Testis (tissue), 5 donors: ENCODE measurements at places on chromosomes 12 and 14. TPM values are rescaled to one million over a fixed set of nuclear protein-coding genes. Genes with fewer than 3 reads are reported as not detected.

- no peak for DNase-seq
- no peak overlapping the region for H3K4me3 ChIP-seq
- H3K27ac ChIP-seq, result no peak overlapping the region
- no peaks in the 10 kb centered on the region for H3K27me3 ChIP-seq
Measured at GRCh38 chr12:124452576-124453331, 114.7 kb downstream of the NCOR2 start.

DNA sequence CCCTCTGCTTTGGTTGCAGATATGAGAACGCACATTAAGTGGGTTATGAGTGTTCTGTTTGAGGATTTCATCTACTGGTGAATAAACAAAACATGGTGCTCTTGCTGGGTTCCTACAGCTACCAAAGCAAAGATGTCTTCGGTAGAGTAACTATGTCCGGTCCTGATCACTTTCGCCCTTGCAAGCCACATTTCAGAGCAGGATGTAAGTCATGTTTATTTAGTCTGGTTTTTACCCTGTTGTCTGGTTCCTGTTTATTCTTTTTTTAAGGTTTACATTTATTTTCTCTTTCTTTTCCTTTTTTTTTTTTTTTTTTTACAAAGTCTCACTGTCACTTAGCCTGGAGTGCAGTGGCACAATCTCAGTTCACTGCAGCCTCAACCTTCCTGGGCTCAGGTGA lies 99.2 kb downstream of the VEZT start:
- no peak overlapping the region for H3K4me3 ChIP-seq
- no peaks in the 10 kb centered on the region for H3K36me3 ChIP-seq
- peaks cover 10% of the 10 kb centered on the region for H3K4me1 ChIP-seq
- no peak for DNase-seq
- no peaks in the 10 kb centered on the region for H3K27me3 ChIP-seq

DNA sequence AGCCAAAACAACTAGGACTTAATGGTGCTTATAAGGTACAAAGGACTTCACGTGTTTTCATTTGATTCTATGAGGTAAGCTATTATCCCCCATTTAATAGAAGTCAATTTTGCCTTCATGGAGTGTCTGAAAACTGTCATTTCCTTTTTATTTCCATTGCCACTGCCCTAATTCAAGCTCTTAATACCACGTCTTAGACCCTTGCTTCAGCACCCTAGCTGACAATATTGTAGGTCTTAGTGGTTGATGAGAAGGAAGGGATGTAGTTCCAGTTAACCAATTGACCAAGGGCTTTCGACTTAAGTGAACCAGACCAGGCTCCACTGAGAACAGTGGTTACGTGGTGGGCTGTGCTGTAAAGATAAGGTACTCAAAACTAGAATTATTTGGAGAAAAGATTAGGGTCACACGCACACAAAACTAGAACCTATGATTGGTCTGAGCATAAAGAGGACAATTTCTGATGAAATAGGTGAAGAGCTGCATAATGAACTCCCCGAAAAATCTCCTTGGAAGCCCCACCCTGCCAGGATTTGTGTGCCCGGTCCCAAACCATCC lies 9.6 kb upstream of the ASIC1 start:
- peaks cover 5% of the 10 kb centered on the region for H3K4me1 ChIP-seq
- no peak overlapping the region for H3K4me3 ChIP-seq
- no peak for DNase-seq

DNA sequence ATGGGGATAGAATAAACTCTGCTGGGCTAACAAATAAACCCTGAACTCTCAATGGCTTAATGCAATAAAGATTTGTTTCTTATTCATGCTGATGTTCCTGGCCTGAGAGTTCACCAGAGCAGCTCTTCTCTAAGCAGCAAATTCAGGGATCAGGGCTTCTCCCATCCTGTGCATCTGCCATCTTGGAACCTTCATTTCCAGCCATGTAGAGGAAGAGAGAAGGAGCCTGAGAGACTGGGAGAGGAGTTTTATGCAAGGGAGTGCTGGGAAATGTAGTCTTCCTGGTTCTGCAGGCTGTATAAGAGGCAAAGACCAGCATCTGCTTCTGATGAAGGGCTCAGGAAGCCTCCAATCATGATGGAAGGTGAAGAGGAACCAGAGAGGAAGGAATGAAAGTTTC lies 20.6 kb upstream of the APOLD1 start:
- no peaks in the 10 kb centered on the region for H3K4me1 ChIP-seq
- no peaks in the 10 kb centered on the region for H3K36me3 ChIP-seq
- H3K4me3 ChIP-seq, result no peak overlapping the region
- no peaks in the 10 kb centered on the region for H3K27me3 ChIP-seq

GRCh38 chr12:1318327-1319031 lies 275.9 kb downstream of the FBXL14 start:
- H3K4me1 ChIP-seq, result peaks cover 5% of the 10 kb centered on the region
- H3K36me3 ChIP-seq, result no peaks in the 10 kb centered on the region
- H3K27ac ChIP-seq, result peak overlapping the region; percentile 56
- H3K4me3 ChIP-seq, result no peak overlapping the region
- DNase-seq, result peak; percentile 38
- H3K27me3 ChIP-seq, result no peaks in the 10 kb centered on the region

DNA sequence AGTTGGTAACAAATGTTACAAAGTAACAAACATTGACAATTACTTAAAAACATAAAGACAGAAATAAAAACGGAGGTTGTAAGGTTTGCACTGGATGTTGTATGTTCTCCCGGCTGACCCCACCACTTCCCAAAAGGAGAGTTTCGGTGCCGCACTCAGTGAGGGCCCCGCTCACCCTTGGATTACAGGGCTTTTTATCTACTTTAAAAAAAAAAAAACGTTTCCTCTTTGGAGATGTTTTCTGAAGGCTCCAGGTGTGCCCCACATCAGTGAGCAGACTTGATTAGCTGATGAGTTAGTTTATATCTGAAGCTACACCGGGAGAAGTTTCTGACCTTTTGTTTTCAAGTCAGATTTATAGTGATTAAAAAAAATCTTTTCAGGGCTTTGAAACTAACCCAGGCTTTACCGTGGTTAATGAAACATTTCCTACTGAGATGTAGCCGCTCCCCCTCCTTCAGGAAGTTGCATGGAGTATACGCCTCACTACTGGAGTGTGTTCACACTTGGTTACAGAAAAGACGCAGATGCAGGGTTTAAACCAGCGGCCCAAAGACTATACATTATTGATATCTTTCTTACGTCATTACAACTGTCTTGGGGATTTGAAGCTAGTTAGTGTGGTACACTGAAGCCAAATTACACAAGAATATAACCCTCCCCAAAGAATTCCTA lies 38.0 kb upstream of the BCL7A start:
- no peak for DNase-seq
- H3K27me3 ChIP-seq, result no peaks in the 10 kb centered on the region
- H3K4me3 ChIP-seq, result no peak overlapping the region

DNA sequence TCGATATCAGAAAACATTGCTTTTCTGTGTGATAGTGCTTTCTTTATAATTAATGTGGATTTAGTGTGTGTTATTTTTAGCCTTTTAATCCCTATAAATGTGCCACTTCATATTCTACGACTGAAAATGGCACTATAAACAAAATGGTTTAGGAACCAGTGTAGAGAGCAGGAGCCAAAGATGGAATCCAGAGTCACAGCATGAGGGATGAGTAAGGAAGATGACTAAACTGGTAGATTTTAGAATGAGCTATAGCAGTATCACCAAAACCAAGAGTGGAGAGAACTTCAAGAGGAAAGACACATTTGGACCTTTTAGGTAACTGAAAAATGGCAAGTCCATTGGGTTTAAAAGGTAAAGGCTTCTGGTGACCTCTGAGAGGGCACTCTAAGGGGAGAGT lies 887.2 kb downstream of the NRXN3 start:
- DNase-seq, result no peak
- H3K36me3 ChIP-seq, result no peaks in the 10 kb centered on the region
- H3K27ac ChIP-seq, result no peak overlapping the region
- no peak overlapping the region for H3K4me3 ChIP-seq
- no peaks in the 10 kb centered on the region for H3K27me3 ChIP-seq

DNA sequence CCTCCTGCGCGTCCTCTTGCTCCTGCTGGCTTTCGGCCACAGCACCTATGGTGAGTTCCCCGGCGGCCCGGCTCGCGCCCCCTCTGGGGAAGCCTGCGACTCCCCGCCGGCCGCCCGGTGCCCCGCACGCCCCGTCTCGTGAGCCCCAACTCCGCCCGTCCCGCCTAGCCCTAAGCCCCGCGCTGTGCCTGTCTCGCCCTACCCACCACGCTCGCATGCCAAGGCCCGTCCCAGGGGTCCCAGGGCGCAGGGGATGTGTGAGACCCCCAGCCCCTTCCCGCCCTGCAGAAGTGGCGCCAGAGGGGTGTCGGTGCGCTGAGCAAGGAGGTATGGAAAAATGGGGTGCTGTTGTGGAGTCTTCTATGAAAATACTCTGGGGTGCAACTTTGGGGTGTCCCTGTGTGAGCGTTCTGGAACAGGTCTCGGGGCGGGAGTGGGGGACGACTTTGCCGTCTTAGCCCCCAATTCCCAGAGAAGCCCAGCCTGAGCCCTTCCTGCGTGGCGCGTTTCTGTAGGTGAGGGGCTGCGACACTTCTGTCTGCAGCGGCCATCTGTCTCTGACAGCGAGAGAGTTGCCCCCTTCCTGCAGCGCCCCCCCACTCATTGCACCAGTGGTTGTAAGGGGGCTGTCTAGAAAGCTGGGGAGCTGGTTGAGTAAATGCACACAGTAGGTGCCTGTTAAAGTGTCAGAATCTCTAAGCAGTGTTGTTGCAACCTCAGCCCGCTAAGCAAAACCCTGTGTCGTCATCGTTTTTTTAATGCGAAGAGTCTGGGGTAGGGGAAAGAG lies 587 bp downstream of the DLK1 start:
- no peak for DNase-seq
- no peaks in the 10 kb centered on the region for H3K4me1 ChIP-seq
- H3K27ac ChIP-seq, result no peak overlapping the region

The SPTB gene
- polyA plus RNA-seq, result 3.3 TPM

DNA sequence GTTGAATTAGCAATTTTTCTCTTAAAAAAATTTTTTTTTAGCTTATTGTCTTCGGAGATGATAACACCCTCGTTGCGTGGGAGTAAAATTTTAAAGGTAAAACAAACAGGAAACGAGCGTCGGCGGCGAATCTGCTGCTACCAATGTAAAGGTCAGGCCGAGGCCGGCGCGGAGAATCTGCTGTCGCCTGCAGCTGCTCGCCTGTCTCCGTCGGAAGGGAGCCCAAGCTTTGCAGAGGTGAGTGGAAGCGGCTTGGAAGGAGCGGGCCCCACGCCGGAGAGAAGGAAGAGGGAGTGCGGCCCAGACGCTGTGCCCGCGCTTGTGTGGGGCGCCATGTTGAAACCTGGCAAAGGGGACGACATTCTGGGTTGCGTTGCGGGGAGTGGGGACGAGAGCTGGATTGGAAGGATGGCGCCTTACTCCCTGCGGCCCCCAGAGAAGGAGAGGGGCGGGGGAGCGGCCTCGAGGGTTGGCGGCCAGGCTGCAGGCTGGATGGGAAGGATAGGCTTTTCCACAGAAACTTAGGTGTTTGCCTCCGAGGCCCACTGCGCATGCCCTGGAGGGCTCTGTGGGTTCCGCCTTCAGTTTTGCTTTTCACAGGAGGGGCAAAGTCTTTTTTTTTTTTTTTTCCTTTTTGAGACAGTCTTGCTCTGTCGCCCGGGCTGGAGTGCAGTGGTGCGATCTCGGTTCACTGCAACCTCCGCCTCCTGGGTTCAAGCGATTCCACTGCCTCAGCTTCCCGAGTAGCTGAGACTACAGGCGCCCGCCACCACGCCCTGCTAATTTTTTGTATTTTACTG lies at the start of gene SNRNP35:
SNRNP35 (plus strand) TSS at position 160 of the 800 bp plus-strand sequence. CDS start 7,402 bp downstream, outside the sequence.
- H3K36me3 ChIP-seq, result no peaks in the 10 kb centered on the region
- H3K27ac ChIP-seq, result peak within 1 kb of the TSS; percentile 98
- H3K27me3 ChIP-seq, result no peaks in the 10 kb centered on the region
- H3K4me1 ChIP-seq, result peaks cover 14% of the 10 kb centered on the region
- DNase-seq, result peak; percentile 87

The TBX5 gene
- 0.62 TPM for polyA plus RNA-seq

- no peaks in the 10 kb centered on the region for H3K4me1 ChIP-seq
- no peaks in the 10 kb centered on the region for H3K36me3 ChIP-seq
- H3K4me3 ChIP-seq, result no peak overlapping the region
Measured at GRCh38 chr12:88538250-88538649, 42.0 kb downstream of the KITLG start.

The NEUROD4 gene
- polyA plus RNA-seq, result 0.09 TPM

The TOMM20L gene
- polyA plus RNA-seq, result 22.7 TPM

The CCDC196 gene
- polyA plus RNA-seq, result 66.6 TPM

DNA sequence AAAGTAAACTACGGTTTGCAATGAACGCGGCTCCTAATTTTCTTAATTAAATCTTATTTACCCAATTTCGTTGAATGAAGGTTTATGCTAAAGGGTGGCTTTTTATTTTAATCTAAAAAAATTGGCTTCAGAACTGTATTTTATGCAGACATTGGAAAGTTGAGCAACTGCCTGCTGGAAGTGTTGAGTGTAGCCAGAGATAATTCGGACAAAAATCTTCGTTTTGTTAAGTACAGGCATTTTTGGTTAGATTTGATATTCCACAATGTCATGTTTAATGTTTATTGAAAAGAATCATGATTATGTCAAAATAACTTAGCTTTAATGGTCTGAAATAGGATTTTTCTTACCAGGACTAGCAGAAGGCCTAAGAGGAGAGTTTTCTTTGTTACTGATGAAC lies 875 bp downstream of the IRAK3 start:
- H3K27ac ChIP-seq, result no peak overlapping the region
- H3K4me3 ChIP-seq, result peak overlapping the region; percentile 65
- H3K4me1 ChIP-seq, result peaks cover 5% of the 10 kb centered on the region
- DNase-seq, result no peak
- H3K36me3 ChIP-seq, result no peaks in the 10 kb centered on the region

- DNase-seq, result no peak
- no peak overlapping the region for H3K4me3 ChIP-seq
- no peaks in the 10 kb centered on the region for H3K27me3 ChIP-seq
- no peaks in the 10 kb centered on the region for H3K36me3 ChIP-seq
- no peak overlapping the region for H3K27ac ChIP-seq
Measured at GRCh38 chr12:21337959-21338744, 3.4 kb upstream of the SLCO1A2 start.

The WDHD1 gene
- 5.2 TPM for polyA plus RNA-seq

The NID2 gene
- polyA plus RNA-seq, result 10.6 TPM

GRCh38 chr12:101599311-101599710 lies 4.5 kb downstream of the MYBPC1 start:
- no peaks in the 10 kb centered on the region for H3K36me3 ChIP-seq
- no peaks in the 10 kb centered on the region for H3K4me1 ChIP-seq
- no peaks in the 10 kb centered on the region for H3K27me3 ChIP-seq
- no peak for DNase-seq
- no peak overlapping the region for H3K27ac ChIP-seq

- H3K4me1 ChIP-seq, result no peaks in the 10 kb centered on the region
- no peaks in the 10 kb centered on the region for H3K27me3 ChIP-seq
- no peaks in the 10 kb centered on the region for H3K36me3 ChIP-seq
Measured at GRCh38 chr12:112031472-112031871, 18.2 kb downstream of the ERP29 start.
